ENCODE measurements at places on chromosomes 5 and 9.

DNA sequence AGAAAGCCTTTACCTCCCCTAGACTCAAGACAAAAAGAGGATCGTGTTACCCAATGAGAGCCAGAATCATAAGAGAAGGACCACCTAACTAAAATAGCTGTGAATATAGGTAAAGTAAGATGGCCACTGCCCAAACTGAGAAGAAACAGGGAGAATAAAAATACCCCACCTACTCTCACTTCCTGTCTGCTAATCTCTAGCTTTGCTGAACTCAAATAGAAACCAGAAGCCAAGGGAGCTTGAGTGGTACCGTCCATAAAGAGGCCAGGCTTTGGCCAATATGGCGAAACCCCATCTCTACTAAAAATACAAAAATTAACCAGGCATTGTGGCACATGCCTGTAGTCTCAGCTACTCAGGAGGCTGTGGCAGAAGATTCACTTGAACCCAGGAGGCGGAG is 123.0 kb upstream of the FST start:
- no peak for DNase-seq

- DNase-seq: no peak
Observed at GRCh38 chr5:137263371-137264005, 235.6 kb downstream of the SPOCK1 start.

DNA sequence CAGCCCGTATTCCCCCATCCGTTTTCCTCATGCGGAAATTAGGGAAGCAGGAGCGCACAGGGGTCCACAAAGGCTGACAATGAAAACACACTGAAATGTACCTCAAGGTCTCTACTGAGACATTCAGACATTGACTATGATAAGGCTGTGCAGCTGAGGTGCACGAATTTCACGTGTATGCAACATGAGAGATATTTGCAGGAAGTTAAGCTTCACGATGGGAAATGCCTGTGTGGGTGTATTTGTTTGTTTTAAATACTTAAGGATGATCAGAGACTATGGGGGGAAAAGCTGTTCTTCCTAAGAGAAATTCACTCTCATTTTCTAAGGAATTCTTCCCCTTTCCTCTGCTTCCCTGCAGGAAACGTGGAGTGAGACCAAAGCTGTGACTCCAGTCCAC is 2.6 kb upstream of the SPATA31E1 start:
- no peak for DNase-seq

DNA sequence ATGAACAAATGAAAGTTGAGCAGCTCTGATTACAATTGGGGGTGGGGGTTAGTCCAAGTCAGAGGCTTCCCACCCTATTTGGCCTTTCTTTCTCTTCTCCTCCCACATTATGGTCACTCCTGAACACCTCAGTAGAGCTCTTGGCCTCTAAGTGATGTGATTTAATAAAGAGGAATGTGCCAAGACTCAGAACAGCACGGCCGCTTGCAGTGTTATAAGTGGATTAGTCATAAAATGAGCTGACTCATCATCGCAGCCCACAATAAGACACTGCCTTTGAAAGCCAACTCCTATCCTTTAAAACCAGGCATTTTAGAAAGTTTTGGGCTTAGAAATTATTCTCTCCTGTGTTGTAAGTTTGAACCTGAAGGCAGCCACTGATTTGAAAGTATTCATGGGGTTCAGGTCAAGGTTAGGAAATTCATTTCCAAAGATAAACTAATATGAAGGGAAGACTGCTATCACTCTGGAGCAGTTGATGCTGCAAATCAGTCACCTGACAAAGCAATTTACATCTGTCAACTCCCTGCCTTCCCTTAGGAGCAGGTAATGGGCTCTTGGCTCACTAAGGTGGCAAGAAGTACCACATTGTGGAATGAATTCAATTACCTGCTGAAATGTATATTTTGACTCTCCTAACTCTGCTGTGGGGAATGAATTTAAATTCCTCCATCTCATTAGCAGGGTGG is 283.6 kb upstream of the NMUR2 start:
- DNase-seq: no peak

- no peak for DNase-seq
Observed at GRCh38 chr5:39177631-39177964, 41.8 kb downstream of the FYB1 start.

- DNase-seq: no peak
Observed at GRCh38 chr5:169832304-169832703, 148.0 kb downstream of the INSYN2B start.

DNA sequence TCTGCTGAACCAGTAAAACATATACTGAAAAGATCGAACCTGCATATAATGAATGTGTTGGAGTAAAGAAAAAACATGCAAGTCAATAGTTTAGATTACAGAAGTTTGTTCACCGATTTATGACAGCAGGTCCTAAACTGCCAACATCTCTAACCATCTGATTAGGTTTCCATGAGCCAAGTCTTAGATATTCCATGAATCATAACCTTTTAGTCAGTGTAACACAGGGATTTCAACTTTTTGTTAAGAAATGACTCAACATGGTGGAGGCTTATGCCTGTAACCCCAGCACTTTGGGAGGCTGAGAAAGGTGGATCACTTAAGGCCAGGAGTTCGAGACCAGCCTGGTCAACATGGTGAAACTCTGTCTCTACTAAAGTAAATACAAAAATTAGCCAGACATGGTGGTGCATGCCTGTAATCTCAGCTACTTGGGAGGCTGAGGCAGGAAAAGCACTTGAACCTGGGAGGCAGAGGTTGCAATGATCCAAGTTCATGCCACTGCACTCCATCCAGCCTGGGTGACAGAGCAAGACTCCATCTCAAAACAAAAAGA is 38.7 kb downstream of the APC start:
- DNase-seq: no peak

- no peak for DNase-seq
Observed at GRCh38 chr5:14277385-14278320, 134.5 kb downstream of the TRIO start.

DNA sequence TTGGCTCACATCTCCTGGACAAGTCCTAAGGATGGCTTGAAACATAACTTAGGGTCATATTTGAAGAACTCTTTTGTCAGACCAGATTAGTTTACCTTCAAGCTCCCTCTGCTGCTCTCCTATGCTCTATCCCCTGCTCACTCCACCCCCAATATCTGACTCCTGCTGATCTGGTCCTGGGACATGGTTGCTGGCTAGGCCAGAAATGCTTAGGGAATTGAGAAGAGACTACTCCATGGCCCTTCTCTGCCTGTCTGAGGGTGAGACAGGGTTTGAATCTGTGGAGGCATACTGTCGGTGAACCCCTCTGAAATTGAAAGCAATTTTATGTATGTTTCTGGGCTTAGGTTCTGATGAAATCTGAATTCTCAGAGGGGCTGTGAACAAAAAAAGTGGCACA is 3.3 kb downstream of the OTULIN start:
- DNase-seq: no peak

GRCh38 chr5:167107684-167108083 is 1183.8 kb upstream of the WWC1 start:
- no peak for DNase-seq

All from SK-N-MC (cell line).